ENCODE measurements at places on chromosomes 7 and 10.

GRCh38 chr7:108463613-108464012 lies 7.4 kb upstream of the NRCAM start:
- no peak for DNase-seq

- no peak for DNase-seq
Observed at GRCh38 chr7:124426621-124427020, 339.0 kb downstream of the GPR37 start.

- DNase-seq = no peak
Observed at GRCh38 chr7:139131-139530, 53.2 kb upstream of the FAM20C start.

DNA sequence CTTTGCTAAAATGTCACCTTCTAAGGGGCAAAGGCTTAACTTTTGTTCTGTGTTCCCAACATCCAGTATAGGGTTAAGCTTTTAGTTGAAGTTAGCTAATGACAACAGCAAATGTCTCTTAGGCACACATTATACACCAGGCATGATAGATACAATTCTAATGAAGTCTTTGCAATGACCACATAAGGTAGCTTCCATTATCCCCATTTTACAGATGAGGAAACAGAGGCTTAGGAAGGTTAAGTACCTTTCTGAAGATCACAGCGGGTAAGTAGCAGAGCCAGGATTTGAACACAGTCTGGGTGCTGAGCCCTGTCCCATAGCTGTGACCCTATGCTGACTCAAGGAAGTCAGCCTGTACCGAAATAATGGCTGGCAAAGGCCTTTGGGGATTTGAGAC lies 1.9 kb downstream of the BUD31 start:
- DNase-seq = no peak

- DNase-seq = no peak
Observed at GRCh38 chr7:51428217-51428887, 111.7 kb upstream of the COBL start.

GRCh38 chr7:135718794-135719437 lies 9.1 kb downstream of the SLC13A4 start:
- DNase-seq = no peak

GRCh38 chr7:14018751-14019150 lies 29.3 kb upstream of the ETV1 start:
- DNase-seq = no peak

DNA sequence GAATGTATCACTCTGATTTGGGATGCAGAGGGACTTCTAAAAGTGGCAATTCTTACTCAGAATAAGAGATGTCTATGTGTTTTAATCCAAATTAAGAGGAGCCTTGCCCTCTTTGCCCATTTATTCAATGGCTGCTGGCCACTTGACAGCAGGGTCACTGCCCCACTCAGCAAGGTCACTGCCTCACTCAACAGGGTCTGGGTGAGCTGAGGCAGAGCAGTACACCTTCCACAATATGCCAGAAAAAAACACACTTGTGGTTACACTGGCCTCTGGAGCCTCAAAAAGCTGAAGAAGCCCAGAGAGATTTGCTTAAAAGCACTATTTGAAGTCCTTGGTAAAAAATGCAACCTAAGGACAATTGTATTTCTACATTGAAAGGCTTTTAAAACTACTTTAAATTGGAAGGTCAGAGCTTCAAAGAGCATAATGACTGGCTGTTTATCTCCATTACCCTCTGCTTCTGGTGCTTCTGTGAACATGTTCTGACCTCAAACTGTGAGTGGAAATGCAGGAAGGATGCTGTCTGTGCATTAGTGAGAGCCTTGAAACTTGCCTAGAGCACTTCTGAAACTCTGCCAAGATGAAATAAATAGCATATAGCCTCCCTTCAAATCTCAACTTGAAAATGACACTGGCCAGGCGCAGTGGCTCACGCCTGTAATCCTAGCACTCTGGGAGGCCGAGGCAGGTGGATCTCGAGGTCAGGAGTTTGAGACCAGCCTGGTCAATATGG lies 35.1 kb upstream of the WIPF3 start:
- DNase-seq = no peak

DNA sequence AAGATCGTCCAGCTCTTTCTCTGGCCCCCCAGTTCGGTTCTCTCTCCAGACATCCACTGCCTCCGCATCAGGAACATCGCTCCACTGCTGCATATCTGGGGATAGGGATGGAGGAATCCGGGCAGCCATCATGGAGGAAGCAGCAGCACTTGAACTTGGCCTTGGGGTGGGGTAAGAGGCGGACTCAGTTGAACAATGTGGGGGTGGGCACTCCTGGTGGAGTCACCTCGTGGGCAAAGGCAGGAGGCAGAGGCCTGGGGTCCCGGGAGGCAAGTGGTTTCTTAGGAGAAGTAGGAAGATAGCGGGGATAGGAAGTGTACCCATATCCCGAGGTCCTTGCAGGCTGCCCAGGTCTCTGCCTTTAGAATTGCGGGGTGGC lies 98.3 kb downstream of the CHST15 start:
- no peak for DNase-seq

DNA sequence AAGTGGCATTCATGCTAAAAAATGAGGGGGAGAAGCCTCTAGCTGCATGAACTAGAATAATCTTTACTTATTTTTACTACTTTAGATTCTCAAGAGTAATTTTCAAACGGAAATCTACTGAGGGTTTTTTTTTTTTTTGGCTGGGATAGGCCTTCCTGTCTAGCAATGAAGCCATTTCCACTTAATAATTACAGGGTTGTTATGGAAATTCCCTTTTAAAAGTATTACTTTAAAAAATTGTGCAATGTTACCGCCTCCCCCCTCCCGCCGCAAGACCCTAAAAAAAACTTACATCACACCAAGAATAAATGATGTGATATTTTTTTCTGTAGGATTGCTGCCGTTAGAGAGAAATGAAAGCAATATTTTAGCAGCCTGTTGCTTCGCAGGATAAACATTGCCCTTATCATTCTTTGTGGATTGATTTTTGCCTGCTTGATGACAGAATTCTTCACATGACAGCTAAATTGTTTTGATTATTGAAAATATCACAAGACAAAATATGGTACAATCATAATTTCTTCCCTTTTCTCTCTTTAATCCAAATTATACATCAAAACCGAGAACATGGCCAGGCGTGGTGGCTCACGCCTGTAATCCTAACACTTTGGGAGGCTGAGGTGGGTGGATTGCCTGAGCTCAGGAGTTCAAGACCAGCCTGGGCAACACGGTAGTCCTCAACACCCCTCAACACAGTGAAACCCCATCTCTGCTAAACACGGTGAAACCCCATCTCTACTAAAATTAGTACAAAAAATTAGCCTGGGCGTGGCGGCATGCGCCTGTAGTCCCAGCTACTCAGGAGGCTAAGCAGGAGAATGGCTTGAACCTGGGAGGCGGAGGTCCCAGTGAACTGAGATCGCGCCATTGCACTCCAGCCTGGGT lies 32.8 kb downstream of the ARL4A start:
- no peak for DNase-seq

DNA sequence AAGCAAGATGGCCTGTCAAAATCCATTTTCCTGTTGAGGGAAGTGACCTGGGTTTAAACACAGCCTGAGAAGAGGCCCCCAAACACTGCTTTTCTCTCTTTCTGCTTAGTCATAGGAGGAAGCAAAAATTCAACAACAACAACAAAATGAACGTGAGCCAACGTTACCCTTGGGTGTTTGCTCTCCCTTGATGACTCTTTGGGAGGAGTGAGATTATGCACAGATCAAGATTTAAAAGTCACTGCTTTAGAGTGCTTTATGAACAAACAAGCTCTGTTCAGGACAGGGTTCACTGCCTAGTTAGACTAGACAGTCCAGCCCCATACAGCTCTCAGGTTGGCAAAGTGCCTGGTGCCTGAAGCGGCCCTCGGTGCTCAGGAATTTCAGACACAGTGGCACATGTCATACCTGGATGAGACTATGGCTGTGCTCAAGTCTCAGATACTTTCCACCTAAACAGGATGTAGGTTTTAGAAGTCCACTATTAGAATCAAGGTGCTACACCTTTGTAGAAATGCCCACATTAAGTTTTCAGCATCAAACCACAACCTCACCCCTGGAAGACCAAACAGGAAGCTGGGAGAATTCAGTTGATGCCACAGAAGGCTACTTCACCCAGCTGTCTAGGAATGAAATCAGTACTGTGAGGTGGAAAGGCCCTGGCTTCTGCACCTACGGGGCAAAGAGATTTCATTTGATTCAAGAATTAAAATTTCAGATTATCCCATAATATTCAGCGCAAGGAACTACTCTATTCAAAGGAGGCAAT lies 38.7 kb downstream of the DENND11 start:
- no peak for DNase-seq

GRCh38 chr10:16856092-16856491 lies 38.9 kb upstream of the RSU1 start:
- no peak for DNase-seq

GRCh38 chr7:30647589-30648364 lies 34.5 kb downstream of the CRHR2 start:
- no peak for DNase-seq
